Activated naive CD4-positive, alpha-beta T cell treated with anti-CD3 and anti-CD28 coated beads for 36 hours (primary cell): ENCODE measurements at places on chromosomes 16 and 17. TPM values are rescaled to one million over a fixed set of nuclear protein-coding genes. Genes with fewer than 3 reads are reported as not detected.

Gene NAGS
- total RNA-seq = 0.31 TPM

Gene AXIN2
- total RNA-seq = 2.3 TPM

Gene KRTAP1-5
- not detected for total RNA-seq

Gene SLC16A13
- total RNA-seq = 5.3 TPM

Gene PLD2
- 17.6 TPM for total RNA-seq

Gene TOP3A
- total RNA-seq = 59.0 TPM

Gene CDH3
- total RNA-seq = 23.3 TPM

Gene ZNF205
- total RNA-seq = 0.25 TPM

Gene PABPN1L
- not detected for total RNA-seq

Gene ESRP2
- total RNA-seq = 0.35 TPM

Gene LPCAT2
- total RNA-seq = 0.12 TPM

Gene KRTAP9-2
- total RNA-seq = not detected

Gene CHRNE
- 0.22 TPM for total RNA-seq

Gene ATP2C2
- total RNA-seq = not detected

Gene ASPHD1
- total RNA-seq = 1.3 TPM

Gene C1QL1
- 0.40 TPM for total RNA-seq
